ENCODE measurements at places on chromosomes 2 and 18.
A peak's percentile ranks its signal among the peaks of the same experiment; 100 is the strongest.

DNA sequence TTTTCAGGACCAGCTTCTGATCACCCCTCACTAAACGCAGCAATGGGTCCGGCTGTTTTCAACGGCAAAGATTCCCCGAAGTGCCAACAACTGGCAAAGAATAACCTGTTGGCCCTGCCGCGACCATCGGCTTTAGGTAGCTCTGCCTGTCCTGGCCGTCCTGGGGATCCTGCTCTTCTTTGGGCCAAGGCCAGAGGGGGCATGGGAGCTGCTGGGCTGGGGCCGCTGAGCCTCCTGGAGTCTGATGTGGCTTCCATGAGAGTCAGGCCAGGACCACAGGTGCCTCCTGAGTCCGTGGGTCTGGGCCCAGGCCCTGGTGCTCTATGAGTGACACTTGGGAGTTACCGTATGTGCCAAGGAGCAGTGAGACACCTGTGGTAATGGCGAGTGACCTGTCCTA lies 46.9 kb downstream of the GREB1 start:
- no peak for DNase-seq

- no peak for DNase-seq
These were observed 630.3 kb upstream of the PKDCC start for GRCh38 chr2:41417511-41417910.

- peak; percentile 73 for DNase-seq
These were observed 4.5 kb downstream of the ZFP36L2 start for GRCh38 chr2:43221763-43222474.

DNA sequence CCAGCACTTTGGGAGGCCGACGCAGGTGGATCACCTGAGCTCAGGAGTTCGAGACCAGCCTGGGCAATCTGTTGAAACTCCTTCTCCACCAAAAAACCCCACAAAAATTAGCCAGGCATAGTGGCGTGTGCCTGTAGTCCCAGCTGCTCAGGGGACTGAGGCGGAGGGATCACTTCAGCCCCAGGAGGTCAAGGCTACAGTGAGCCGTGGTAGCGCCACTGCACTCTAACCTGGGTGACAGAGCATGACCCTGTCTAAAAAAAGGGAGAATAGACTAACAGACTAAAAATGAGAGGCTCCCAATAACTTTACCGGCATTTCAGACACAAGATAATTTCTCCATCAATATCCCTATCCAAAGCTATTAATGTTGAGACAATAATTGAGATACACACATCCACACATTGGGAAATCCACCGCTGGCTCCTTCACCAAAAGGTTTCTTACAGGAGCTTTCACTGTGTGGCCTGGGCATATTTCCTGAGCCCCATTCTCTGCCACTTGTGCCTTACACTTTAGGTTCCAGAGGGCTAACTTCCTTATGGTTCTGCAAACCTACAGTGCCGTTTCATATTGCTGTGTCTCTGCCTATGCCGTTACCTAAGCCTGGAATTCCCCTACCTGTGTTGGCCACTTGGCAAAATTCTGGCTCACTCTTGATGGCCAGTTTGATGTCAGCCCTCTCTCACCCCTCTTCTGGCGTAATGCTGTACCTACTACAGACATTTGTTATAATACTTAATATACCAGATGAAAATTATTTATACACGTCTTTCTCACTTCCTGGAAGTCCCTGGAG lies 115.8 kb upstream of the ZFP36L2 start:
- no peak for DNase-seq

GRCh38 chr2:151197184-151198108 lies 64.2 kb downstream of the RBM43 start:
- DNase-seq = peak; percentile 26

DNA sequence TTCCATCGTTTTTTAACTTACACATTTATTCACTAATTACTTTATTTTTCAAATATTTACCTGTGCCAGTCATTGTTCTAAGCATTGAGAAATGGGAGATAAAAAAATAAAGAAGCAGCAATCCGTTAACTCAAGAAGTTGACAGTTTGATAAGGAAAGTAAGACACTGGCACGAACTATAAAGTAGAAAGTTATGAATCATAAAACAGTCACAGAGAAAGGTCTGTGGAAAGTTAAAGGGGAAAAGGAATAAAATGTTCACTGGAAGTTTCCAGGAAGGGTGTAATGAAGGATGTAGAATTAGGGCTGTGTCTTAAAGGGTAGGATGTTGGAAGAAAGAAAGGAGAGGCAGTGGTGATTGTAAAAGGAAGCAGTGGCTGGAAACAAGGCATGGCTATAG lies 118.9 kb downstream of the RDH14 start:
- no peak for DNase-seq

DNA sequence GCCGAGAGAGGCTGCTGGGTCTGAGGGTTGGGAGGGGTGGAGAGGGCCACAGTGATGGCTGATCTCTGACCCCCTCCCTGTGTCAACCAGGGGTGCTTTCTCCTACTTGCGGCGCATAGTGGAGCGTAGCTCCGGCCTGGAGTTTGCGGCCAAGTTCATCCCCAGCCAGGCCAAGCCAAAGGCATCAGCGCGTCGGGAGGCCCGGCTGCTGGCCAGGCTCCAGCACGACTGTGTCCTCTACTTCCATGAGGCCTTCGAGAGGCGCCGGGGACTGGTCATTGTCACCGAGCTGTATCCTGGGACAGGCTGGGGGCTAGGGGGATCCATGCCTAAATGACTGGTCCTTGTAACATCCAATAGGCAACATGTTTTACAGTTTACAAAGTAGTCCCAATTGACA lies 20.9 kb upstream of the GMPPA start:
- no peak for DNase-seq

GRCh38 chr2:221758076-221758475 lies 186.0 kb upstream of the EPHA4 start:
- DNase-seq = no peak

- no peak for DNase-seq
These were observed 7.6 kb downstream of the CYP26B1 start for GRCh38 chr2:72139874-72140620.

GRCh38 chr2:65045651-65046050 lies 10.6 kb upstream of the CEP68 start:
- DNase-seq = no peak

DNA sequence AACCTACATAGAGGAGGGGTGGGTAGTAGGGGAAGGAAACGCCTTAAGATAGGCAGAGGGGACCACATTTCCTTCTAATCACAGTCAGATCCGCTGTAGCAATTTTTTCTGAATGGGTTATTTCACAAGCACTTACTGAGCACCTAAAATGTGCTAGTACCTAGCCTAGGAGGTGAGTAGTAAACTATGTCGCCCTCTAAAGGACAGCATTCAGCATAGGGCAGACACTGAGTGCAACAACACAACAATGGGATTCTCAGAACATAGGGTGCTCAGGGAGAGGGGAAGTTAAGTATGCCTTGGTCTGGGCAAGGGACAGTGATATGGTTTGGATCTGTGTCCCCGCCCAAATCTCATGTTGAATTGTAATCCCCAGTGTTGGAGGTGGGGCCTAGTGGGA lies 166.1 kb upstream of the RAB6C start:
- no peak for DNase-seq

DNA sequence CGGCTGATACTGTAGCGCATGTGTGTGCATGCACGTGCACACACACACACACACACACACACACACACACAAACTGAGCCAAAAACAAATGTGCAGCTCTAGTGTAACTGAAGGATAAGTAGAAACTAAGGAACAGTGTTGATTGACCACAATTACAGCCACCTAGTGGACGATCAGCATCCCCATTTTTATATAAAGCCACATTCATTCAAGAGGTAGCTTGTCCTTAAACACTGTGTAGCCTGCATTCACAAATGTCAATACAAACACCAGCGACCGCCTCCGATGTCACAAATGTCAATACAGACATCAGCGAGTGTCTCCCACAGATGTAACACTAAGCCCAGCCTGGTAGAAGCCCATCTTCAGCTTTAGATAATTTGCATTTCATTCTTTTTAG lies 167.4 kb downstream of the PTGR3 start:
- no peak for DNase-seq

DNA sequence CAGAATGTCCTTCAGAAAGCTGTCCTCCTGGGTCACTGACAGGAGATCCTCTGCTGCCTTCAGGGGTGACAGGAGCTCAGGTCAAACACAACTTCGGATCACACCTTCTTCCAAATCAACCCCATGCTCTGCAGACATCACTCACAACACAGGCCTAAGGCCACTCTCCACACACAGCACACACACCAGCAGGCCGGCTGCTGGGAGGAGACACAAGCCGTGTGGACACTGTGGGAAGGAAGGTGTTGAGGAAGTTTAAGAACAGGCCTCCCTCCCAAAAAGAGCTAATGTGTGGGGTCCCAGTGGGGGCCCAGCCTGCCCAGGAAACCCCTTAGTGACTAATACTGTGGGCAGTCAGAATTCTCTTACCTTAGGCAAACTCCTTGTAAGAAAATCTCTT lies 290.3 kb upstream of the ID2 start:
- no peak for DNase-seq

GRCh38 chr2:39164089-39164488 lies 43.2 kb upstream of the SOS1 start:
- DNase-seq = no peak

DNA sequence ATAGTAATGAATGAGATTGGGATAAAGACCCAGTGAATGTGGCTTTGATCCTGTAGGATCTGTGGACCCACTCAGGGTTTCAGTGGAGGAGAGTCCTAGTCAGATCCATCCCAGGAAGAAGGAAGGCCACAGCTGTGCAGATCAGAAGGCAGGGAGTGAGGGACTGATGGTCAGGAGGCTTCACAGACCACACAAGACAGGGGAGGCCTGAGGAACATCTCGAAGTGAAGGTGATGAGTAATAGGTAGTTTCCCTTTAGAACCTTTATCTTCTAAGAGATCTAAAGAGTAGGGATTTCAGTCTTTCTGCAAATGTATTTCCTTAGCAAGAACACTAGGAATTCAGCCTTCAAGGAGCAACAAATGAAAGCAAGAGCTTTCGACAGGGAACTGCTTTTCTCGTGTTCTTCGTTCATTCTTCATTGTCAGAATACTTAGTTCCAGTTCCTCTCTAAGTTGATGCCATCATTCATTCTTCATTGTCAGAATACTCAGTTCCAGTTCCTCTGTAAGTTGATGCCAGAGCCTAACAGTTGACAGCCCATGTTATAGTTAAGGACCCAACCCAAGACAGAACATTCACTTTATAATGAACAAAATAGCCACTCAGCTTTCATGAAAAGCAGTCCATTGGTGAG lies 150.2 kb upstream of the EPAS1 start:
- no peak for DNase-seq

- no peak for DNase-seq
These were observed 393.7 kb upstream of the FANCL start for GRCh38 chr2:58634653-58635370.

DNA sequence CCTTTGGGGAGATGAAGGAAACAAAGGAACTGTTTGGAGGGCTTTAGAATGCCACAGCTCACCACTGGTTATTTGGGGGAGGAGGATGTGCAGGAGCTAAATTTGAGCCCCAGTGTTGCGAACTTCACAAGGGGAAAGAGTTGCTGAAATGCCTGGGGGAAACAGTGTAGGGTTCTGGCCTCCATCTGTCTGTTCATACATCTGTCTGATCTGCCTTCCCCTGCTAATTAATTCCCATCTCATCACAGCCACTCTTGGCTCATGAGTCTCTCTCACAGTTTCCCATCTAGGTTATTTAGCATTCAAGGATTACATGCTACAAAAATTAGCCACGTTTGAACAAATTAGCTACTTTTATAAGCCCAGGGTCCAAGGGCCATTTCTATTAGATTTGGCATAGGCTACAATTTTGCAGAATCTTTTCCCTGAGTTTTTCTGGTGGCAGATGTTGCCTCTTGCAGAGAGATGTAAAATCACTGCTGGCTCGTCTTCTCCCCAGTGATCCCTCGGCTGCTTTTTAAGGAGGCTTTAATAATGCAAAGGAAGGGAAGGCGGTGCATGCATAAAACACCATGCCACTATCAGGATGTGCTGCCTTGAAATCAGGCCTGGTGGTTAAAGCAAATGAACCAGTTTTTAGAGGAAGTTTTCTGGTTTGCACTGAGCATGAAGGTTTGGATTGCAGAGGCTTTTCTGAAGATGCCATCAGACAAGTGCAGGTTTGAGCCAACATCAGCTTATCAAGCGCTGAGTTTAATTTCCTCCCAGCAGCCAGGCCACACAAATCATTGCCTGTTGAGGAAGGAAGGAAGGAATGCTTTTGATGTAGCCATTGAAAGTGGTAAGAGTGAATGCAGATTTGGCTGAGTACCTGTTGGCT lies 35.0 kb downstream of the ADD2 start:
- no peak for DNase-seq

DNA sequence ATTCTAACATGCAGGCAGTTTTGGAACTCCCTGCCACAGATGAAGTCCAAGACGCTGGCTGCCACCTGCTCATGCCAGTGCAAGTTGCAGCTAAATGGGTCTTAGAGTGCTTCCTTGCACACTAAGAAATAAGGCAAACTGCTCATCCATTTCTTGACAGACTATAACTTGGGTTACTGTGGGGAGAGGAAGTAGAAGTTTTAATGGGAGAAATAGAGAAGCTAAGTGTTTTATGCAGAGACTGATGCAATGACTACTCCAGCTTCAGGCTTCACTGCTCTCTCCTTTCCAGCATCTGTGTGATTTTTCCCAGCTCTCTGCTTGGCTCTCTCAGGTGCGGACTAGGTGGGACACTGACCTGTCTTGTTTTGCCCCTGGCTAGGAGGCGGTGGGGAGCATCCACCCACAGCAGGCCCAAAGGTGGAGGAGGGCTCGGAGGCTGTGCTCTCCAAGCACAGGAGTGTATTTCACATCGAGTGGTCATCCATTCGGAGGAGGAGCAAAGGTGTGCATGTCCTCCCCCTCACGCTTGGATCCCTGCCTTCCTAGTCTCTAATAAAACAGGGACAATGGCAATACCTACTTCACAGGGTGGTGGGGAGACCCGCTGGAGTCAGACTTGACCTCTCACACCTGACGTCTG lies 48.2 kb downstream of the SLC14A2 start:
- DNase-seq = no peak

- DNase-seq = no peak
These were observed 337.1 kb upstream of the MAP2 start for GRCh38 chr2:209086761-209087160.

DNA sequence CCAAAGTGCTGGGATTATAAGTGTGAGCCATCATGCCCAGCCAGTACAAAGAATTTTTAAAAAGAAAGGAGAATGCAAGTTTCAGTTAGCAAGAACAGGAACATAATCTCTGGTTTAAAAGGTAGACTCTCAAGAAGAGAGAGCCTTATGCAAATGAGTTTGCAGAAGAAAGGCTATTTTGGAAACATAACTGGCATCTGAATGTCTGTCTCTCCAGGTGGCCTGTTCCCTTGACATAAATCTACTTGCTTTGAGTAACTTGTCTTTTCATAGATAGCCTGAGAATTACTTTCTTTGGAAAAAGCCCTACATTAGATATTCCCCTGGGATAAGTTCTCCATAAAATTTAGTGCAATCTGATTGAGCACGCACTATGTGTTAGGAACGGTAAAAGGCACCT lies 109.6 kb downstream of the ICOS start:
- DNase-seq = no peak

GRCh38 chr2:97870396-97870843 lies 125.3 kb downstream of the TMEM131 start:
- DNase-seq = peak; percentile 11
